ENCODE measurements at places on chromosomes 16 and 17.
A peak's percentile ranks its signal among the peaks of the same experiment; 100 is the strongest.

GRCh38 chr16:88442727-88443576 lies 10.1 kb upstream of the ZFPM1 start:
- DNase-seq, result peak; percentile 73

- no peak for DNase-seq
Measured at GRCh38 chr17:68318103-68318991, 27.1 kb downstream of the ARSG start.

- DNase-seq, result no peak
Measured at GRCh38 chr16:58176608-58177352, 21.1 kb downstream of the CSNK2A2 start.

- DNase-seq, result peak; percentile 94
Measured at GRCh38 chr17:38967290-38967738, at the start of gene FBXO47. FBXO47 (minus strand) TSS chr17:38967403; CDS start chr17:38963025, 4,378 bp downstream.

DNA sequence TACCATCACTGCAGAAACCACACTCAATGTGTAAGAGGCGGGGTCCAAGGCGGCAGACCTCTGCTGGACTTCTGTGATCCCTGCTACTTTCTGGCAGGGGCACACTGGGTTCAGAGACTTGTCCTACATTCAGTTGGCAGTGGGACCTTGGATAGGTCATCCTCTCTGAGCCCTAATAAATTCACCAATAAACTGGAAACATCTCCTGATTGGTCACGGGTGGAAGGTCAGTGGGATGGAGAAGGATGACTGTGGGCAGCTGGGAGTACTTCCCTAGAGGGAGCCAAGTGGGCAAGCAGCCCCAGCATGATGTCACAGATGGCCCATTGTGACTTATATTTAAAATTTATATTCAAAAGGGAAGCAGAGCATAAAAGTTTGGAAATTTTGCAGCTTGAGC lies 49.7 kb downstream of the RNF112 start:
- no peak for DNase-seq

GRCh38 chr17:74006371-74006770 lies 197.1 kb upstream of the RPL38 start:
- no peak for DNase-seq

DNA sequence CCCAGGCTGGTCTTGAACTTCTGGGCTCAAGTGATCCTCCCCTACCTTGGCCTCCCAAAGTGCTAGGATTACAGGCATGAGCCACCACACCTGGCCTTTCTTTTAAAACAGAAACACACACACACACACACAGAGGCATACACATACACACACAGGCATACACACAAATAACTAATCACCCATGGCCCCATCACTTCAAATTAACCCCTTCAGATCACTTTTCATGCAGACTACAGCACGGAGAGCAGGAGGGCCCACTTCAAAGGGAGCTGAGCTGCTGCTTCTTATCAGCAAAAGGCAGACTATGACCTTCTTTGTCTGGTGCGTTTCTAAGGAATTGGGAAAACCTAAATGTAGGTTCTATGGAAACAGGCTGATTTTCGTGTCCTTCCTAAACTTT lies 1.9 kb downstream of the CLCN7 start:
- DNase-seq, result no peak

DNA sequence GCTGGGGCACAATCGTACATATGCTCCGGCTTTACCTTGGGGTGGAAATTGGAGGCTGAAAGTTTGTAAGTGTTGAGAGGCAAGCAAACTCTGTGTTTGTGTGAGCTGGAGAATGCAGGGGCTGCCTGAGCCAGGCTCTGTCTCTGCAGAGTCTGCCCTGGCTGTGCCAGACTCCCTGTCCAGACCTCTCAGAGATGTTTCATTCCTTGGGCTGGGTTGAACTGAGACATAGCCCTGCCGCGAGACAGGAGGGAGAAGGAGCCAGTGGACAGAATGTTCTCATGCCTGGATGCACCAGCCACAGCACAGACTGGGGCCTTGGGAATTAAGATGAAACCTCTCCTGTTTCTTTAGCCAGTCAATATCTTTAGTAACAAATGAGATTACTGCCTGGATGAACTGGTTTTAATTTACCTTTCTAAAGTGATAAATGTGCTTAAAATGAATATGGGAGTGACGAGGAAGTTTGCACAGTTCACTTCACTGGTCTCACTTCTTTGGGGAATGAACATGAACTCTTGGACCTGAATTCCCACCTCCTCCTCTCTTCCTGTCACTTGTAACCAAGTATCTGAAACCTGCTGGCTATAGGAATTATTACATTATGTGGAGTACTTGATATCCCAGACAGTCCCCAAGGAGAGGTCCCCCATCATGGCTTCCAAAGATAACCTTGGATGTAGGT lies 40.1 kb downstream of the YPEL2 start:
- peak; percentile 53 for DNase-seq

DNA sequence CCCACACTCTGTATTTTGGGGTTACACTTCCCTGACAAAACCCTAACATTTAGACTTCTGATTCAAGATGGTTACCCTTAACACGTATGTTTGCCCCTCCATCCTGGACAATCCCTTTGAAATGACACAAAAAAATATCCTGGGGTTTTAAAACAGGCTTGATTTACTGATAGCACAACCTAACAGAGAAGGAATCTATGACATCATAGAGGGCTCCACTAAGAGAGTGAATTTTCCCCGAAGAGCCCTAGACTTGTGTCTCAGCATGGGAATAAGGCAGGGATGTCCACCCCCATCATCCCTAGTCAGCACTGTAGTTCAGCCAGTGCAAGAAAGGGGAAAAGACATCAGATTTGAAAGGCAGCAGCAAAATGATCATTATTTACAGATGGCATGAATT lies 15.8 kb upstream of the SRCIN1 start:
- DNase-seq, result no peak

DNA sequence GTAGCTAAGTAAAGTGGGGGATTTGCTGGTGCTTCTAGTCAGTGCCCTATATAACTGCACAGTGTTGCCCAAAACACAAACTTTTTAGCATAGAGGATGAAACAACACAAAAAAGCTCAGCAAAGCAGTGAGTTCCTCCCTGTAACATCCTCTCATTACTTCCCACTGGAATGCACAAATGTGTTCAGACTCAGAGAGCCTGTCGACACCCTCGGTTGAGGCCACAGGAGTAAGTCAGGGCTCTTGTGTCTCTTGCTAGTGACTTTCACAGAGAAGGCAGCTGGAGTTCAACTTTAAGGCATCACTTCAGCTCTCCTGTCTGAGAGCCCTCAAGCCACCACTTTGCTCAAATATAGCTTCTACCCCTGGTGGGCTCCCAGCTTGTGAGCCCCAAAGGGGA lies 107.2 kb upstream of the NETO2 start:
- DNase-seq, result no peak

DNA sequence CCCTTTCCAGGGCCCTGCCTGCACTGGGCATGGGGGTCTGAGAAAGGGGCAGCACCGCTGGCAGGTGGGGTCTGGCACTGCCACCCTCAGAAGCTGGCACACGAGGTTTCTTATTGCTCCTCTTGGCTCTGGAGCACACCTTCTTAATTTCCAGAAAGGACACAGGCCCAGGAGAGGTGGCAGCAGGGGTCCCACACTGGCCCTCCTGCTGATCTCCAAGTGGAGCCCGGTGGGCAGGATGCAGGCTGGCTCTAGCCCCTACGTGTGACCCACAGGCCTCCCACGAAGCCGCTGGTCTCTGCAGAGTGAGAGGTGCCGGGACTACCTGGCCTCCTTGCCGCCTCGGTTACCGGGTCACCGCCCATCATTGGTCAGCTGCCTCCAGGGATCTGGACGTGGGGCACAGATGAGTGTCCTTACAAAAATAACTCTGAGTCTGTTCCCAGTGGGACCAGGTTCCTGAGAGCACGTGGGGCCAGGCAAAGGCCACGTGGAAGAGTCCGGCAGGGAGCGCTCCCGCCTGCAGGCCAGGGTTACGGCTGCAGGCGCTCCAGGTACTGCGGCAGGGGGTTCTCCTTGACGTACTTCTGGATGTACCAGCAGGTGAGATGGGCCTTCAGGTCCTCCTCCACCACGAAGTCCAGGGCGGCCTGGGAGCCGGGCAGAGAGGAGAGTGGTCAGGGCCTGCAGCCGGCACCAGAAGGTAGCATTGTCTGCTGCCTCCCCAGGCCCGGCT lies 10.3 kb downstream of the NATD1 start:
- peak; percentile 63 for DNase-seq

GRCh38 chr17:58911741-58912343 lies 156.2 kb downstream of the PPM1E start:
- no peak for DNase-seq

DNA sequence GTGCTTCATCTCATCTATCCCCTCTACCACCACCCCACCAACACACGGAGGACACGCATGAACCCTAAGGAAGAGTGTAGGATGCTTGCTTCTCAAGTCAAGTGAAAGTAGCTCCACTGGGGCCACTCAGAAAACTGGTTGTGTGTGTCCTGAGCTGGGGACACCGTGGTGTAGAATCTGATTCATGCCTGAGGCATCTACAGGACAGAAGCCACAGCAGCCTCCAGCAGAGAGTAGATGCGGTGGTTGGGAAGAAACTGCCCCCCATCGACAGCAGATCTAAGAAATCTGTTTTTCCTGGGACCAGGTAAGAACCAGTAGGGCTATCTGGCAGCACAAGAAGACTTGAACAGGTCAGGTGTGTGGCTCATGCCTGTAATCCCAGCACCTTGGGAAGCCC lies 51.9 kb upstream of the HLF start:
- DNase-seq, result no peak

GRCh38 chr17:79597996-79598895 lies 12.6 kb downstream of the RBFOX3 start:
- DNase-seq, result no peak

GRCh38 chr16:29745121-29745852 lies 503 bp downstream of the C16orf54 start:
- DNase-seq, result peak; percentile 20

DNA sequence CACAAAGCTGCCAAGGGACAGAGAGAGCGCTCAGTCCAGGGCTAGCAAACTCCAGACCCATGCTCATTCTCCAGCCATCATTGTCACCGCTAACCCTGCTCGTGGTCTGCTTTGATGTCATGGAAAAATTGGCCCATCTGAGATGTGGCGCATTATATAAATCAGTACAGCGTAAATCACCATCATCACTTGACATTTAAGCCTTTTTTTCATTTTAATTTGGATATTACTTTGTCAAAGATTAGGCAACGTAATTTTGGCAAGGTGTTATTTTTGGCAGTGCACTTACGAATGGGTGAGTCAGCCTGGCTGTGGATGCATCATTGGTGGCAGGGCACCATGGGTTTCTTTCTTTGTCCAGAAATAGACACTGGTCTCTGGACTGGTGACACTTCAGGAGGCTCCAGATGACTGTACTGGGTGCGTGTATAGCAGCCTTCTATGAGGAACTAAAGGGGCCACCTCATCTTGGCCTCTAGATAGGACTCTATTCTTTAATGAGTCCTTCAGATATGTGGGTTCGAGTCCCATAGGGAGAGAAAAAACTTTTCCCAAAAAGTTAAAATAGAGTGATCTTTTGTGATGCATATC lies 166.3 kb downstream of the MSI2 start:
- peak; percentile 30 for DNase-seq

Data from left ventricle myocardium inferior (tissue), 1 donor.